ENCODE measurements at places on chromosomes 7 and 10.

- no peak overlapping the region for H3K27ac ChIP-seq
- no peaks in the 10 kb centered on the region for H3K4me1 ChIP-seq
- no peaks in the 10 kb centered on the region for H3K36me3 ChIP-seq
- no peaks in the 10 kb centered on the region for H3K27me3 ChIP-seq
- no peak overlapping the region for H3K4me3 ChIP-seq
Measured at GRCh38 chr7:127419196-127419595, 26.7 kb upstream of the ZNF800 start.

DNA sequence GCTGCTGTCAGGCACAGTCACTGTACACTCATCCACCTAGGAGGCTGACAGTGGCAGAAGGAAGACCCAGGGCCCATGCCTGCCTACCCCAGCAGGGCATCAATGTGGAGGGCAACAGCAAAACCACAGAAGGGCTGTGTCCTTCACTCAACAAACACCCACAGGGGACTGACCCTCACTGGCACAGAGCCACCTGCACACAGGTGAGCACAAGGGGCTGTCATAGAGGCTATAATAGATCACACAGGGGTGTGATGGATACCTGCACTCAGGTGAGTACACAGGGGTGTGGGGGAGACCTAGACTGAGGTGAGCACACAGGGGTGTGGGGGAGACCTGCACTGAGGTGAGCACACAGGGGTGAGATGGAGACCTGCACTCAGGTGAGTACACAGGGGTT, 132.8 kb upstream of the TCERG1L start:
- H3K4me3 ChIP-seq, result no peak overlapping the region
- no peaks in the 10 kb centered on the region for H3K27me3 ChIP-seq
- H3K27ac ChIP-seq, result no peak overlapping the region
- H3K4me1 ChIP-seq, result no peaks in the 10 kb centered on the region

DNA sequence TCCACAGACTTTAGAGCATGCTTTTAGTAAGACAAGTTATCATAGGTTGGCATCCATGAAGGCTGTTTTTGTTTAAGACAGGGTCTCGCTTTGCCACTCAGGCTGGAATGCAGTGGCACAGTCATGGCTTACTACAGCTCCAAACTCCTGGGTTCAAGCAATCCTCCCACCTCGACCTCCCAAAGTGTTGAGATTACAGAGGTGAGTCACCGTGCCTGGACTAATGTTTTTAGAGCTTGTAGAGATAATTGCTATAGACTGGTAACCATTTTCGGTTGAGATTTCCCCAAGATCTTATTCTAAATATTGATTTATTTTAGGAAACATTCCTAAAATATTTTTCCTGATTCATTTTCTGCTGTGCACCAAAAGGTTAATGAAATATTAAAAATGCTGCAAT, 5.4 kb upstream of the ZNF398 start:
- H3K27ac ChIP-seq, result no peak overlapping the region
- H3K4me1 ChIP-seq, result peaks cover 10% of the 10 kb centered on the region
- no peak for DNase-seq
- H3K27me3 ChIP-seq, result no peaks in the 10 kb centered on the region

DNA sequence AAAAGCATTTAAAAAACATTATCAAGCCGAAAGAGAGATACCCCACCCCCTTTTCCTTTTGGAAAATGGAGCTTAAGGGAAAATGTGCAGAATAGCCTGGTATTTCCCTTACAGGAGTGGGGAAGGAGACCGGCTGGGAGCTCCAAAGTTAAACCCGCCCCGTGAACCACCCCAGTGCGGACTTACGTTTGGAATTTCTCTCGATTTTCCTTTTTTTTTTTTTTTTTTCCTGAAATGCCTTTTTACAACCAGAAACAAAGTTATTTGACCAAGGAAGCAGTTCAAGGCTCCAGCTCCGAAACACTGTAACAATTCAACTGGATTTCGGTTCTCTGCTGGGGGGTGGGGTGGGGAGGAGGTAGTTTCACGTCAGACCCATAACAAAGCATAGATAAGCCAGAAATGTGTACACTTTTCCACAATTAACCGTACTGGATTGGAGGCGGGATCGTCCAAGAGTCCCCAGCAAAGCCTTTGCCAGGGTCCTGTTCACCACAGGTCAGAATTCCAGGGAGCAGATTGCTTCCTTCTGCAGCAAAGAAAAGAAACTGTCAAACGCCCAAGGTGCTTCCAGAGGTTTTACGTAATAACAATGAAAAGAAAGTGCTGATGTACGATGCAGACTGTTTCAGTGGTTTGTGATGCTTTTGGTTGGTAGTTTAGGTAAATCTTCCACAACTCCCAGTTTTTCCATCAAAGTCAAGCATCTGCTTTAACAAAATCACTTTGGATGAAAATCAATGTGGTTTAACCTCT, 6.7 kb downstream of the SKIDA1 start:
- H3K27ac ChIP-seq, result peak overlapping the region; percentile 50
- peaks cover 64% of the 10 kb centered on the region for H3K27me3 ChIP-seq
- peak overlapping the region; percentile 63 for H3K4me3 ChIP-seq
- peaks cover 78% of the 10 kb centered on the region for H3K4me1 ChIP-seq
